Iris pigment epithelial cell (primary cell): ENCODE measurements at places on chromosomes 1 and 21.

DNA sequence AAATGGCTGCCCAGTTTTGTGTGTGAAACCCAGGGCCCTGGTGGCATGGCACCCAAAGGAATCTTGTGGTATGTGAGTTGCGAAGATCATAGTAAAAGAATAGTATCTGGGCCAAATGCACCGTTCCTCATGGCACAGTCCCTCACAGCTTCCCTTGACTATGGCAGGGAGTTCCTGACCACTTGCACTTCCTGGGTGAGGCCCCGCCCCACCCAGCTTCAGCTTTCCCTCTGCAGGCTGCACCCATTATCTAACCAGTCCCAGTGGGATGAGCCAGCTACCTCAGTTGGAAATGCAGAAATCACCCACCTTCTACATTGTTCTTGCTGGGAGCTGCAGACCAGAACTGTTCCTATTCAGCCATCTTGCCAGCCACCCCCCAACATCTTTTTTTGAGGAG, 63.0 kb downstream of the SLC5A9 start:
- no peak for DNase-seq

GRCh38 chr1:215219372-215219771, 136.8 kb downstream of the KCNK2 start:
- DNase-seq = no peak

GRCh38 chr1:211579440-211580302, 710 bp upstream of the SLC30A1 start:
- no peak for DNase-seq

GRCh38 chr1:224616756-224617409, 766 bp downstream of the CNIH3 start:
- no peak for DNase-seq

GRCh38 chr1:25117233-25117823, 115.0 kb downstream of the SYF2 start:
- DNase-seq = no peak

DNA sequence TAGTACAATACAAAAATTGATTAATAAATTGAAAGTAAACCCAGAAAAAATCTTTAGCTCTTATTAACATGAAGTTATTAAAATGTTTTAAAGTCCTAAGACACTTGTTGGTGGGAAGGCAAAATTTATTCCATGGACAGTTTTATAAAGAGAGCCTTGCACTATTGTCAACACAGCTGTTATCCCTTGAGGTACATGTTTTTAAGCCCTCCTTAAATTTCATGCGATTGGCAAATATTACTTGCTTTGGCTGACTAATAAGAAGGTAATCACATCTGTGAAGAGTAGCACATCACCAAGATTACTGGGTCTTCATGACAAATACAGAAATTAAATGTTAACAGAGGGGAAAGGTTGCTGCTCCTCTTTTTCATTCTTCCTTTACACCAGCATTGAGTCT, 611.1 kb downstream of the BRINP3 start:
- no peak for DNase-seq

- DNase-seq = no peak
Measured at GRCh38 chr1:53576866-53577760, 117.9 kb downstream of the DMRTB1 start.

- DNase-seq = no peak
Measured at GRCh38 chr1:69747207-69747606, 179.5 kb downstream of the LRRC7 start.

DNA sequence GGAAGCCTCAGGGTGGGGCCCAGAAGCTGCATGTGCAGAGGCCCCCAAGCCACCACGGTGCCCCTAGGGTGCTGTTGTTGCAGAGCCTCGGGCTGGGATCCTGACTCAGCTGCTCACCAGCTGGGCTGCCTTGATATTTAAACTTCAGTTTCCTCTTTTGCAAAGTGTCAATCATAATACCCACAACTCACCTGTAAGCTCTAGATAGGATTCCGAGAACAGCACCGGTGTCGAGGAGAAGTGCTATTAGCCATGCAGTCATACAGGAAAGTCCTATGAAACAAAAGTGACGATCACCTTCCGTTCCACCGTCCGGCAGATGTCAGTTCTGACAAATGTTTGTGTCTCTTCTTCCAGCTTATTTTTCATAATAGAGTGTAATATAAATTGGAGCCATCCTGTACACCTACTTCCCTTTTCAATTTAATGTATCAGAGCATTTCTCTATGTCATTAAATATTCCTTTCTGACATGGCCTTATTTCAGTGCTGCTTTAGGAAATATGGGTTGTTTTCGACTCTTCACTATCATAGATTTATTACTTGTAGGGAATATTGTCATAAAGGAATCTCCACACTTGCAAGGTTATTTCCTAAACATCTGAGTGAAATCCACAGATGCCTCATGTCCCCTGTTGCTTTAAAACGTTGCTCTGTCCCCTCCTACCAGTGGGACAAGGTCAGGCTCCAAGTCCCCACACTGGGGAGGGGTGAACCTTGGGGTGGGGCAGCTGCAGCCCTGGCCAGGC, 100.8 kb downstream of the SIK1 start:
- no peak for DNase-seq

GRCh38 chr1:156384007-156384406, 15.0 kb downstream of the RHBG start:
- DNase-seq = no peak

GRCh38 chr1:46718340-46718726, 581 bp downstream of the EFCAB14 start:
- no peak for DNase-seq

DNA sequence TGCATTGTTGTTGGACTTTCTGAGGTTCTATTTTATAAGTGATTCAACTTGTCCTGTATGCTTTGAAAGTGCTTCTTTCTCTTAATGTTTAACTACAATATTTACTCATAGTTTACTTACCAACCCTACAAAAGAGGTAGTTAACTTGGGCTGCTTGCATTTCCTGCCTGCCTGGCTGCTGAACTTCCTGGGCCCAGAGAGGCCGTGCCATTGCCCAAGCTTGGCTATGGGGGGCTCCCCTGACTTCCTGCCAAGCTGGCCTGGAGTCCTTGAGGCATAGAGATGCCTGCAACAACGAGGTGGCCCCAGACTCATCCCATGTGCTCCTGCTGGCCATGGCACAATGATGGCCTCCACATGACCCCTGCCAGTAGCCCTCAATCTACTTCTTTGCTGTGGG, 361.6 kb upstream of the PLD5 start:
- DNase-seq = no peak

DNA sequence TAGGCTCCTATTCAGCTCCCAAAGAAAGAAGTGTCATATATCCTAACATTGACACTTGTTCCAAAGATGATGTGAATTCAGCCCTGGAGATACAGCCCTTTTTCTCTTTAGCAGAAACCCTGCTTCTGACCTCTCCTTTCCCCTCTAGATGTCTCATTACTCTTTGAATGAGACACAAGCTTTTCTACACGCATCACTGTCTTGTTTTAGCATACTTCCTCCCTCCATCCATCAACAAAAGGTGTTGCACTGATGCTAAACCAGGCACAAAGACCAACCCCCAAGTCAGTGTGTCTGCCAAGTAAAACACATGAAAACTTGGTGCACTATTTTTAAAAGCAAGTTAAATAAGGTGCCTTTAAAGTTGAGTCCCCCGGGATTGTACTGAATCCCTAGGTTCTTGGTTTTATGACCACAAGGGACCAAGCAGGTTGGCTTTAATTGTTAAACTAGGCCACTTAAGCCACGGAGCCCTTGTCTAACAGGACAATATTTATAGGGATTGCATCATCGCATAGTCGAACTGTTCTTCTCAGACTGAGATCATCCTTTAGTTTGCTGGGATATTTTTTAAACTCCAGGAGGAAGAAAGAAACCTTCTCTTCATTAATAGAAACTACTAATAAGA, 101.0 kb upstream of the GUCA2B start:
- no peak for DNase-seq
